Left ventricle myocardium inferior (tissue), 1 donor: ENCODE measurements at places on chromosomes 5 and 9. TPM values are rescaled to one million over a fixed set of nuclear protein-coding genes. Genes with fewer than 3 reads are reported as not detected.
A peak's percentile ranks its signal among the peaks of the same experiment; 100 is the strongest.

DNA sequence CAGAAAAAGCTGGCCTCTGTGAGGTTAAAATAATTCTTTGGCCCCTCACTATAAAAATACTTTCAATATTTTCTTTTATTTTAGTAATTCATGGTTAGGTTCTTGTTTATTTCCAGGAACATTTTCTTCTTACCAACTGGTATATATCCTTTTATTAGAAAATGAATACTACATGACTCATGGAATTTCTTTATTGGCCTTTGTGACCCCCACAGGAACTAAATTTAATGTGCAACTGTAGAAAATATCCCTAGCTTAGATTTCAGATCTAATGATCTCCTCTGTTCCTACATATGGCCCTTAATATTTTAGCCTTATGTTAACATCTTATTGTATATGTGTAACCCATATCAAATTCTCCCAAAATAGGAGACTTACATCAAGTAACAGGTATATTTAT, 429.9 kb downstream of the NR2F1-AS1 start:
- no peaks in the 10 kb centered on the region for H3K4me1 ChIP-seq
- no peak overlapping the region for H3K4me3 ChIP-seq
- DNase-seq, result no peak
- no peak overlapping the region for H3K27ac ChIP-seq

DNA sequence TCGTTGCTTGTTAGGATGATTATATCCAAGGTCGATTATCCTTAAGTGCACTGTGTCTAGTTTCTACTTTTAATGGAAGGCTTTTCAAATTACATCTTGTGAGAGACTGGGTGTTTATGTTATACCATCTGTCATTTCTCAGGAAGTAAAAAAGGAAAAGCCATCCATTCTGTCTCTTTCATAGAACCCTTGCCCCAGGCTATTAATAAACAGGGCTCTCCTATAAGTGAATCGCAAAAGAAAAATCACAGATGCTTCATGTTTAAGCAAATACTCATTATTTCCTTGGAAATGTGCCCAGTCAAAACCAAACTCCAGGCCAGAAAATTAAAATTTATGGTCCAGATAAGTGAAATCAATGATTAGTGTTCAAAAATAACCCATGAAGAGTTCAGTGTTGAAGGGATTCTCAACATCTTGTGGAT, 58.1 kb downstream of the STARD4 start:
- H3K27me3 ChIP-seq, result no peaks in the 10 kb centered on the region
- no peak overlapping the region for H3K27ac ChIP-seq
- no peaks in the 10 kb centered on the region for H3K36me3 ChIP-seq

GRCh38 chr5:95760273-95761191, 29.4 kb downstream of the RHOBTB3 start:
- no peak for DNase-seq
- peaks cover 47% of the 10 kb centered on the region for H3K4me1 ChIP-seq
- H3K4me3 ChIP-seq, result peak overlapping the region; percentile 32
- H3K27me3 ChIP-seq, result no peaks in the 10 kb centered on the region
- H3K36me3 ChIP-seq, result peaks cover 32% of the 10 kb centered on the region
- peak overlapping the region; percentile 21 for H3K27ac ChIP-seq

The FBXW5 gene
- 157 TPM for total RNA-seq

The IL12B gene
- not detected for total RNA-seq

The CD72 gene
- 0.63 TPM for total RNA-seq

The FGF1 gene
- total RNA-seq, result 59.9 TPM

The RNF130 gene
- total RNA-seq, result 45.9 TPM
